ENCODE measurements at places on chromosomes 2 and 18.

DNA sequence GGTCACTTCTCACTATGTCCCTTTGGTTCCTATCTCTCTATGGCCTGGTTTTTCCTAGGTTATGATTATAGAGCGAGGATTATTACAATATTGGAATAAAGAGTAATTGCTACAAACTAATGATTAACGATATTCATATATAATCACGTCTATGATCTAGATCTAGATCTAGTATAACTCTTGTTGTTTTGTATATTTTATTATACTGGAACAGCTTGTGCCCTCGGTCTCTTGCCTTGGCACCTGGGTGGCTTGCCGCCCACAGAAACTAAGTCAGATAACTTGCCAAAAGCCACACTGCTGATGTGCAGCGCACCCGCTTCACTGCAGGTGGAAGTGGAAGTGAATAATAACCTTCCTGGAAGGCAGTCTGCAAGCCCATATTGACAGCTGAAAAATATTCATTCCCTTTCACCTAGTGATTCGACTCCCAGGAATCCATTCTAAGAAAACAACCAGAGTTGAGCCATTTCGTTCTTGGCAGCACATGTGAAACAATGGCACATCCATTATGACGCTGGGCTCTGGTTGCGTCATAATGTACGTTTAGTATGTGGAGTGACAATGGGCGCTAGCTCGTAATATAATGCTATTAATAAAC, 725 bp upstream of the ANKRD53 start:
- DNase-seq = peak; percentile 23

- no peak for DNase-seq
These were observed 1.5 kb downstream of the C18orf54 start for GRCh38 chr18:54359233-54359632.

DNA sequence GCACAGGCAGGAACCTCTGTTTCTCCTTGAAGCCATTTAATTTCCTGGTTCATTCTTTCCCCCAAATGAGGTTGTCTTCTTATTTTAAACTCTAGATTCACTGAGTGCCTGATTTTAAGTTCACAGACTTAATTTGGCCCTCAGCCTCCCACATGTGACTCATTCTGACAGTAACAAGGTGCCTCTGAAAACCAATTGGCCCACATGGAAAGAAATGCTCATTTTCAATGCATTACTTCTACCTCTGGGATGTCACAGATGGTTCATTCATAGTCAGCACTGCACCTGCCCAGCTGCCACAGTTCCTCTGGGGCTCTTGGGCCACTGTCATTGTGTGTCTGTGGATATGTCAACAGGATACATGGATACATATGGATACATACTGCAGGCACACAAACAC, 140.4 kb upstream of the CAPN13 start:
- no peak for DNase-seq

- no peak for DNase-seq
These were observed 10.2 kb upstream of the CCDC74B start for GRCh38 chr2:130154773-130155765.

GRCh38 chr18:68267583-68267982, 447.3 kb downstream of the TMX3 start:
- DNase-seq = no peak

- DNase-seq = no peak
These were observed 95.3 kb downstream of the SMC6 start for GRCh38 chr2:17658251-17658843.

- DNase-seq = no peak
These were observed 278.2 kb upstream of the EPAS1 start for GRCh38 chr2:46018773-46019591.

- DNase-seq = no peak
These were observed 17.0 kb upstream of the BCL2 start for GRCh38 chr18:63336366-63337099.

DNA sequence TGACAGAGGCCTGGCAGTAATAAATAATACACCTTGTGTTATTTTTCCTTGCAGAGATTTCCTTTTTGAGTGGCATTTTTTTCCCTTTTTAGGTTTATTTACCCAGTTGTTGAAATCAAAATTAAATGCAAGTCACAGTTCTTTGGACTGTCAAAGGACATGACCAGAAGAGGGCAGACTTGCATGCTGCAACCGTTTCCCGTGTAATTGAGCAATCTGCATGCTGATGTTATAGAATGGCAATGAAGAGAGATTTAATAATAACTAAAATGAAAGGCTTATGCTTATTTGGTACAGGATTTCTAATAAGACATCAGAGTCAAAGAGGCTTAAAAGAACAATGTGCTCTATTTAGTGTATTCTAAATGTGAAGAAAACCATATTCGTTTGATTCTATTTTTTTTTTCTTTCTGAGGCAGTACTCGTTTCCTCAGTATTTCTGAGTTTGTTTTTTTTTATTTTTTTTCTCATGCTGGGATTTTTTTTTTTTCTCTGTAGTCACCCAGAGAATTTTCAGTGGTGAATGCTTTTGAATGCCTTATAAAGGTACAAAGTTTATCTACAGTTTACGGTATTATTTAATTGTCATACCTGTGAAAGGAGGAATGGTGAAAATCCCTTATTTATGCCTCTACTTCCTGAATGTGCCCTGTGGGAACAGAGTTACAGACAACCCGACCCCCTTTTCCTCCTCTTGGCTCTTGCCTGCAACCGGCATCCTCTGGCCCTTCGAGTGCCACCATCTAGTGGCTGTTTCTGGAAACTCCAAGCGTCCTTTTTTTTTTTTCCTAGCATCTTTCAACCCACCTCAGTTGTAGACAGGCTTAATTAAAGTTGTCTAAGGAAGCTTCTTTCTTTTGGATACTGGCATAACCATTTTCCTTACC, 368.5 kb downstream of the LRRTM1 start:
- DNase-seq = peak; percentile 1

DNA sequence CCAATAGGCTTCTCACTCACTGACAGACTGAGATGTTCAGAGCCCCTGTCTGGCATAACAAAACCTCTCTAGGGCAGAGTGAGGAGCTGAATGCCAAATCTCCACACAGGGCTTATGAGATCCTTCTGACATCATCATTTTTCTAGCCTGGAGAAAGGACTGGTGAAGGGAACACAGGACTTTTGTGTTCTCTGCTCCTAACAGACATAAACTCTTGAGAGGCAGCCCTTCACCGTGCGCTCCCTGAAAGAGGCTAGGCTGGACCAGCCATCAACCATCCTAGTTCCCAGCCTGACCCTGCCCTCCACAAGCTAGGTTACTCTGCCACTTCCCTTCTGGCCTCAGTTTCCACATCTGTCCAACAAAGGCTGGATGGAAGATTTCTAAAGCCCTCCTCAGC, 141.9 kb downstream of the SUCLG1 start:
- DNase-seq = no peak

DNA sequence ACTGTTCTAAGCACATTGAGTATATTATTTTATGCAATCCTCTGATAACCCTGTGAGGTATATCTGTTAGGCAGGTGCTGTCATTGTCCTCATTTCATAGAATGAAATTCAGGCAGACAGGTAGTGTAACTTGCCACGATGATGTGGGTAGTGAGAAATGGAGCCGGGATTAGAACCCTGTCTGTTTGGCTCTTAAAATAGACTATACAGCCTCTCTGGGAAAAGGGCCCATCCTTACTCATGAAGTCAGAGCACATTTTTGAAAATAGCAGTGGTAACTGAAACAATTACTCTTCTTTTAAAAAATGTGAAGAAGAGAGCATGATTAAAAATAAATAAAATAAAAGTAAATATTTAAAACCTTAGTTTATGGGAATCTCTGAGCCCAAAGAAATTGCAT, 23.0 kb downstream of the FAM171B start:
- no peak for DNase-seq

DNA sequence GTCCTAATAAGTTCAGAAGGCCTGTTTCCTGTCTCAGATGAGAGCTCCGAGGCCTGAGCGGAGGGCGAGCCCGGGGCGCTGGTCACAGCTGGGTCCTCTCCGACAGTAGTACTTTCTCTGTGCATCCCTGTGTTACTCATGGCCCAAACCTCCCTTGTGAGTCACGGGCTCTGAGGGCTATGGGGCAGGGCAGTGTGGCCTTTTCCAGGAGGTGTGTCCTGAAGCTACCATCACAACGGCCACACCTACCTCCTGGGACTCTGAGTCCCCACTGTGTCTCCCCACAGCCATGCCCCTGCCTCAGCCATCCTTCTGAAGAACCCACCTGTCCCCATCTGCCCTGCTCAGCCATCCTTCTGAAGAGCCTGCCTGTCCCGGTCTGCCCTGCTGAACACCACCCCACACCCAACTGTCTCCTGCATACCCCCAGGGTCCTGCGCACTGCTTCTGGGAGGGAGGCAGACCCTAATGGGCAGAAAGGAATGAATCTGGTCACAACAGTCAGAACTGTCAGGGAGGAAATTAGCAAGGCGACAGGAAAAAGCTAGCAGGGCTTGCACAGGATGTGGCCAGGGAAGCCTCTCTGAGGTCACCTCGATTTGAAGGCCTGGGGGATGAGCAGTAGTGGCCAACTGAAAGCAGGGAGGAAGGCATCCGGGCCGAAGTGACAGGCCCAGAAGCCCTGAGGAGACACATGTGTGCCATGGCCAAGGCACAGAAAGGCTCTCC, 145.4 kb upstream of the RIOK3 start:
- DNase-seq = no peak

DNA sequence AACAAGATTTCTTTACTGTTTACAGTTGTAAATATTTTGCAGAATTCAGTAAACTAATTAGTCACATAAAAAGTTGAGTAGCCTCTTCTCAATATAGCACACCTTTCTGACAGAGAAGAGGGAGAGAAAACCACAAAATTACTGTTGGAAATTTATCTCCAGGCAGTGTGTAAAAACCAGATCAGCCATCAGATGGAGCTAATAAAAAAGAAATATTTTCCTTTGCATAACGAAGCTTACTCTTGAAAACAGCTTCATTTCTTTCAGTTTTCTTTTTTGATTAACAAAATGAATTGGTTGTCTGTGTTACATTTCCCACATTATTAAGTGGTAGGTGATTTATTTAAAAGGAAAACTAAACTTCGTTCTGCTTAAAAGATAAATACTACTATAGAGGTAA, 259.3 kb upstream of the KCNJ3 start:
- peak; percentile 5 for DNase-seq

DNA sequence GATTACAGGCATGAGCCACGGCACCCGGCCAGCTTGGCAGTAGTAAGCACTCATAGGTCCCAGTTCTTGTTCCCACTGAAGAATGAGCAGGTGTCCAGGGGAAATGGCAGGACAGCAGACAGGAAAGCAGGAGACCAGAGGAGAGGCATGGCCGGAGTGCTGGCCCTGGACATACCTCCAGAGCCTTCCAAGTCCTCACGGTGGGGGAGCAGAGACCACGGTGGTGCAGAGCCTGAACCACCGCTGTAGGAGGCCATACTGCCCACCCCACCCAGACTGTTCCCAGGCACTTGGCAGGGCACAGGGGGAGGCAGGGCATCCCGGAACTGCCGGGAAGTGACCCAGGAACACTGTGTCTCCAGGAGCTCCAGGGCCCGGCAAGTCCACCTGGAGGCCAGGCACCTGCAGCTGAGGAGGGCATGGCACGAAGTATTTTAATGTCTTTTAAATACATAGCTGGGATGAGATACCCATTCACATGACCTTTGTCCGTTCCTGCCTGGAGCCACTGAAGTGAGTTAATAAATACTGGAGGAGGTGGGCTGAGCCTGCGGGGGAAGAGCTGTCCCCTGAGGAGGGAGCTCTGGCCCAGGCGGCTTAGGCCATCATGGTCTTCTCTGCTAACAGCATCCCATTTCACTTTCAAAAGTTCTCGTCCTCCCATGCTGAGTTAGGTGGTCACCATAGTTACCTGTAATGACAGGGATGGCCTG, 49.7 kb upstream of the TFCP2L1 start:
- no peak for DNase-seq

- no peak for DNase-seq
These were observed 10.1 kb downstream of the SP9 start for GRCh38 chr2:174344716-174345461.

DNA sequence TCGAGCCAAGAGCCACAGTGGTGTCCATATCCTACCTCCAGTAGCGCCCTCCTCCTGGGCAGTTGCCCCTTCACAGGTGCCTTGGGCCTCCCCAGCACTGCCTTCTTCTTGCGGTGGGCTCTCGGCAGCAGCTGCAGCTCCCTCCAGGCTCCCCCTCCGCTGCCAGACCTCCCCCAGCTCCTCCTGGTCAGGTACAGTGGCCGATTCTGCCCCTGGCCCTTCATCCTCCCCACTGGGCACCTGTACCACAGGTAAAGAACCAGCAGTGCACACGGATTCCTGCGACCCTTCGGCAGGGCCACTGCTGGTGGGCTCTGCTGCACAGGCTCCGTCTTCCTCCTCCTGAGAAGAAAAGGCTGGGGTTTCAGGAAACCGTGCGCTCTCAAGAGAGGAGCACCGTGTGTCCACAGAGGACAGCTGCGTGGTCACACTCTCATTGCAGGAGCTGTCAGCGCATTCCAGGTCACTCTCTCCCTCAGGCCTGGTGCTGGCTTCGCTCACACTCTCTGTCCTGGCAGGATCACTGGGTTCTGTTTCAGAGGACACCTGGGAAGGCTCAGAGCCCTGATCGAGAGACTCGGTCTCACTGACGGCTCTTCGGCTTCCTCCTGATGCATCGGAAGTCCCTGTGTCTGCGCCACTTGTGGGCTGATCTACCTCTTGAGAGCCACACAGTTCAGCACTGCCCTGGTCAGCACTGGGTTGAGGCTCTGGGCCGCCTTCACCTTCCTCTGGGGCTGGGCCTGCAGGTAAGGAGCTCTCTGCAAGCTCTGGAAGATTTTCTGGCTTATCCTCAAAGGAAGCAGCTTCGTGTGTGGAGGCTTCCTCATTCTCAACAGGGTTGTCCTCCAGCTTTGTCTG, 147.4 kb upstream of the STK17B start:
- DNase-seq = no peak

DNA sequence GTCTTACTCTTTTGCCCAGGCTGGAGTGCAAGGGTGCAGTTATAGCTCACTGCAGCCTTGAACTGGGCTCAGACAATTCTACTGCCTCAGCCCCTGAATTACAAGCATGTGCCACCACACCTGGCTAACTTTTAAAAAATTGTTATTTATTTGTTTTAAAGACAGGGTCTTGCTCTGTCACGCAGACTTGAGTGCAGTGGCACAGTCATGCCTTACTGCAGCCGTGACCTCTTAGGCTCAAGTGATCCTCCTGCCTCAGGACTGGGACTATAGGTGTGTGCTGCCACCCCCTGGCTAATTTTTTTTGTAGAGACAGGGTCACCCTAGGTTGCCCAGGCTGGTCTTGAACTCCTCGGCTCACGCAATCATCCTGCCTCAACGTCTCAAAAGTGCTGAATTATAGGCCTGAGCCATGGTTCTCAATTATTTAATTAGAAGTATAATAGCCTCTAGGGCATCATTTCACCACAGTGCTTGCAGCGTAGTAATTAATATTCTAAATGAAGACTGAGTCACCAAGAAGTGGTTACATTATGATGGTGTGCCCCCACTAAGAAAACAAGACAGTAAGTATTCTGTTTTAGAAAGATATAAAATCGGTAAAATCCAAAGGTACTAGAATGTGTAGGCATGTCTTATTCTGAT, 69.6 kb downstream of the EML4 start:
- no peak for DNase-seq

- no peak for DNase-seq
These were observed 141.9 kb upstream of the REV1 start for GRCh38 chr2:99631700-99632099.

- DNase-seq = no peak
These were observed 72.0 kb upstream of the MRPS9 start for GRCh38 chr2:104965900-104966299.

GRCh38 chr18:5284808-5285207, 10.7 kb downstream of the ZBTB14 start:
- no peak for DNase-seq

- no peak for DNase-seq
These were observed 583.1 kb upstream of the HS6ST1 start for GRCh38 chr2:128901572-128902391.

Data from NCI-H2029 treated with DMSO at 0.1 percent for 48 hours (cell line).